ENCODE measurements at places on chromosomes 13 and 19. TPM values are rescaled to one million over a fixed set of nuclear protein-coding genes. Genes with fewer than 3 reads are reported as not detected.

DNA sequence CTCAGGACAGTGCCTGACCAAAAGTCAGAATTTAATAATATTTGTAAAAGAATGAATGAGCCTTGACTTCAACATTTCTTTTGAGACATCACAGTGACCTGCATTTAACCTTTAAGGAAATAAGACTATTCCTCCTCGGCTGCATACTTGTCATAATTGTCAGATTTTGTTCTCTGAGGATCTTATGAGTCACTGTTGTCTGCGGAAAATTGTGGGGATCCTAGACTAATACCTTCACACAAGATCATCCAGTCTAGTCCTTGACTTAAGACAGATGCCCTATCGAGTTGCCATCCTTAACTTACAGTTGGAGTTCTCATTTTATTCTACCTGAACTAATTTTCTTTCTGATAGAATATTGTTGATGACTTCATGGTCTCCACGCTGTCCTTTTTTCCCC, 198.4 kb downstream of the DLEU7 start:
- DNase-seq = no peak

DNA sequence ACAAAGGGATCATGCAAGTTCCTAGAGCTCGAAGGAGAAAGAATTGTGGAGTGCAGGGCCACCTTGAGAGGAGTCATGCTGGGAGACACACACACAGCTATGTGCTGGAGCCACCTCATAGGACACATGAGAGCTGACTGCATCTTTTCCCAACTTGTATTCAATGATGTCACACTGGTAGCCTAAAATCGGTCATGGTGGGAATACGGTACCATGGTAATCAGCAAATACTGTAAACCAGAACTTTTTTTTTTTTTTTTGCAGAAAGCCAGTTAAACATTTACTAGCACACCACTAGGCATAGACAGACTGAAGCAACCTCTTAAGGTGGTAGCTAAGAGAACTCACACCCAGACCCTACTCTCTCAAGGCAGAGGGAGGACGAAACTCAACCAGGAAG, 47.0 kb upstream of the INTS6 start:
- DNase-seq = no peak

GRCh38 chr19:33064458-33064791, 263 bp downstream of the RHPN2 start:
- no peak for DNase-seq

GRCh38 chr13:99314640-99315176, 7.5 kb upstream of the GPR183 start:
- DNase-seq = peak; percentile 76

DNA sequence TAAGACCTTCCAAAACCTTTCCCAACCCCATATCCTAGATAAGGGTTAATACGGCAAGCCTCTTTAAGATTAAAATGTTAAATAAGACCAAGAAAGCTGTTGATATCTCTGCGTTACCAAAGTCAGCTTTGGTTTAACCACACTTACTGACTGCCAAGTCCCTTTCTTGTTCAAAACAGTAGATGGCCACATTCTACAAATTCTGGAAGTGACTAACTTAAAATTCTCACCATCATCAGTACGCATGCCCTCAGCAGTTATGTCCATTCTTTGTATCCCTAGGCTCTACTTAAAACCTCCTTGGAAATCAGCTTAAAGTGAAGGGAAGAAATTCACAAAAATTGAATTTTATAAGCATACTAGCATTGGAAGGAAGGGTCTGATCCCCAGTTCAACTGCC, 23.6 kb downstream of the SOHLH2 start:
- DNase-seq = peak; percentile 49

The PTGIR gene
- polyA plus RNA-seq = 27.8 TPM

The TMPRSS9 gene
- not detected for polyA plus RNA-seq

The CGB2 gene
- polyA plus RNA-seq = not detected

The IGLON5 gene
- not detected for polyA plus RNA-seq

The FCAR gene
- polyA plus RNA-seq = not detected

The PROSER1 gene
- 13.7 TPM for polyA plus RNA-seq
